GM12878 (cell line): ENCODE measurements at places on chromosomes 3 and 15. TPM values are rescaled to one million over a fixed set of nuclear protein-coding genes. Genes with fewer than 3 reads are reported as not detected.

Gene GPR176
- 0.19 and 0.21 TPM in 2 replicates for total RNA-seq

Gene ZIC1
- total RNA-seq = not detected in 2 replicates

Gene MYD88
- total RNA-seq = 65.6 and 67.7 TPM in 2 replicates

Gene COL6A5
- not detected in 2 replicates for total RNA-seq

Gene RAB6B
- total RNA-seq = 0.13 TPM in 1 of 2 replicates, not detected in the other

Gene PRTG
- 0.03 TPM in 1 of 2 replicates, not detected in the other for total RNA-seq

Gene SOX14
- total RNA-seq = not detected in 2 replicates

Gene SMCO1
- not detected in 2 replicates for total RNA-seq

Gene ATP2B2
- not detected in 2 replicates for total RNA-seq
